ENCODE measurements at places on chromosomes 1 and 21. TPM values are rescaled to one million over a fixed set of nuclear protein-coding genes. Genes with fewer than 3 reads are reported as not detected.

The SYCP1 gene
- not detected for total RNA-seq

The GPR161 gene
- total RNA-seq: 11.3 TPM

The HSPA13 gene
- total RNA-seq: 54.8 TPM

The CA14 gene
- not detected for total RNA-seq

The GRHL3 gene
- total RNA-seq: not detected

The S100A3 gene
- 20.3 TPM for total RNA-seq

The MTFR1L gene
- 46.6 TPM for total RNA-seq

The MAP3K21 gene
- 1.3 TPM for total RNA-seq

The SELENBP1 gene
- 23.3 TPM for total RNA-seq

The TTC34 gene
- 0.43 TPM for total RNA-seq

The HSF2BP gene
- 2.6 TPM for total RNA-seq

The C8B gene
- total RNA-seq: not detected

The AMY1A gene
- not detected for total RNA-seq

The RPL22 gene
- total RNA-seq: 97.6 TPM

The AIM2 gene
- 0.32 TPM for total RNA-seq

The SLC6A9 gene
- 15.1 TPM for total RNA-seq

The AGO4 gene
- 13.8 TPM for total RNA-seq

The AUNIP gene
- total RNA-seq: 3.5 TPM

The PLCH2 gene
- under 0.01 TPM for total RNA-seq

The KRTAP12-2 gene
- total RNA-seq: not detected

The FAM72B gene
- total RNA-seq: 5.2 TPM

The UBE4B gene
- total RNA-seq: 42.8 TPM

The OLIG1 gene
- not detected for total RNA-seq

The GPR37L1 gene
- total RNA-seq: under 0.01 TPM

The PTAFR gene
- under 0.01 TPM for total RNA-seq

The CATSPERE gene
- total RNA-seq: 1.7 TPM

The RNF11 gene
- total RNA-seq: 128 TPM

The CCDC24 gene
- 3.5 TPM for total RNA-seq

The ADAMTS1 gene
- 177 TPM for total RNA-seq

The LIPI gene
- total RNA-seq: not detected

The ANGPTL1 gene
- 4.3 TPM for total RNA-seq

The SPATA1 gene
- total RNA-seq: 0.97 TPM

The FAM78B gene
- total RNA-seq: not detected

The SPRR5 gene
- total RNA-seq: not detected

The HIPK1 gene
- total RNA-seq: 32.4 TPM

The FRRS1 gene
- total RNA-seq: 17.7 TPM

The KRTAP7-1 gene
- total RNA-seq: not detected

The RCSD1 gene
- total RNA-seq: 0.64 TPM

The REN gene
- total RNA-seq: 4.3 TPM

The ZNF593OS gene
- 0.32 TPM for total RNA-seq

The CD34 gene
- 0.43 TPM for total RNA-seq

The NBPF20 gene
- 2.6 TPM for total RNA-seq

The DMBX1 gene
- total RNA-seq: not detected

The AMPD1 gene
- total RNA-seq: not detected

The H3-3A gene
- total RNA-seq: 107 TPM

The KRTAP10-10 gene
- not detected for total RNA-seq

The WDR64 gene
- not detected for total RNA-seq

The FNDC5 gene
- 0.43 TPM for total RNA-seq

The AMY2B gene
- 3.5 TPM for total RNA-seq

The AQP10 gene
- not detected for total RNA-seq

The FLG2 gene
- not detected for total RNA-seq

The NHLH1 gene
- total RNA-seq: not detected
